Type B pancreatic cell (in vitro differentiated cells): ENCODE measurements at places on chromosomes 5 and 9. TPM values are rescaled to one million over a fixed set of nuclear protein-coding genes. Genes with fewer than 3 reads are reported as not detected.

DNA sequence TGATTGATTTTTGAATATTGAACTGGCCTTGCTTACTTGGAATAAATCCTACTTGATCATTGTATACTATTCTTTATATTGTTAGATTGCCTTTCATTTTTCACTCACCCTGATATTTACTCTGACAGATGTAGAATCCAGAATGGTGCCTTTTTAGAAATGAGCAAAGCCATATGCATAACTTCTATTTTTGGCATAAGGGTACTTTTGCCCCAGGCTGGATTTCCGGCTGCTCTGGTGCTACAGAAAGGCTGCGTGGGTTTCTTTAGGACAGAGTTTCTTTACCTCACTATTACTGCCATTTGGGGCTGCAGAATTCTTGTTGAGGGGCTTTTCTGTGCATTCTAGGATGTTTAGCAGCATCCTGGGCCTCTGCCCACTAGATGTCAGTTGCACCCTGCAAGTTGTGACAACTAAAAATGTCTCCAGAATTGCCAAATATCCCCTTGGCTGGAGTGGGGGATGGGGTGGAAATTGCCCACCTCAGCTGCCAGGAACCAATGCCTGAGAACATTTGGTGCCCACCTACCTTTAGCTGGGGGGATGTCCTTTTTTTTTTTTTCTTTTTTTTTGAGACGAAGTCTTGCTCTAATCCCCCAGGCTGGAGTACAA lies 50.1 kb downstream of the SLC36A1 start:
- no peak for DNase-seq
- no peak overlapping the region for H3K27ac ChIP-seq
- H3K4me1 ChIP-seq = peaks cover 13% of the 10 kb centered on the region
- no peak overlapping the region for H3K4me3 ChIP-seq
- no peaks in the 10 kb centered on the region for H3K27me3 ChIP-seq

SPINK6 gene
- total RNA-seq = not detected in 2 replicates

DNA sequence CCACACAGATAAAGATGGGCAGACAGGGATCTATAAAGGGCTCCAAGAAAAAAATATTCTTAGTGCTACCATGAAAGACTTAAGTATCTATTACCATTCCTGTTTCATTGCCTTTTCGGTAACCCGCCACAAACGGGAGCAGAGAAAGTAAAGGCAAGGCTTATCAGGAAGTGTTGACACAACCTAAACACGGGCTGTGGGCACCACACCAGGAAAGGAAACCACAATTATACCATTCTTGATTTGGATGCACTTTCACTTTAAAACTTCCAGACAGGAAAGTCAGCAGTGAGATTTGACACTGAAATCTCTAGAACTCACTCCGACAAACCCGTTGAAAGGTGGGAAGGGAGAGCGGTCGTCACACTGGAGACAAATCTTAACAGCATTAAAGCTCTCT lies 6.5 kb downstream of the TLE1 start:
- no peak overlapping the region for H3K27ac ChIP-seq
- H3K4me3 ChIP-seq = no peak overlapping the region
- H3K36me3 ChIP-seq = peaks cover 27% of the 10 kb centered on the region
- no peaks in the 10 kb centered on the region for H3K27me3 ChIP-seq

GRCh38 chr5:162227075-162227474 lies 159.5 kb downstream of the GABRG2 start:
- no peak overlapping the region for H3K4me3 ChIP-seq
- H3K27ac ChIP-seq = no peak overlapping the region
- DNase-seq = no peak
- no peaks in the 10 kb centered on the region for H3K27me3 ChIP-seq
- H3K4me1 ChIP-seq = no peaks in the 10 kb centered on the region

TNFSF8 gene
- 0.19 and 0.43 TPM in 2 replicates for total RNA-seq

- no peak for DNase-seq
- H3K4me1 ChIP-seq = peaks cover 9% of the 10 kb centered on the region
- no peak overlapping the region for H3K4me3 ChIP-seq
- no peak overlapping the region for H3K27ac ChIP-seq
These were observed 895.9 kb downstream of the TLE4 start for GRCh38 chr9:80467632-80468031.

GRCh38 chr9:79301085-79301484 lies 270.7 kb upstream of the TLE4 start:
- DNase-seq = no peak
- no peaks in the 10 kb centered on the region for H3K36me3 ChIP-seq
- no peak overlapping the region for H3K4me3 ChIP-seq
- H3K4me1 ChIP-seq = peaks cover 30% of the 10 kb centered on the region
- H3K27ac ChIP-seq = no peak overlapping the region
- H3K27me3 ChIP-seq = peaks cover 28% of the 10 kb centered on the region

SPINK7 gene
- not detected in 2 replicates for total RNA-seq

GRCh38 chr5:111618623-111619271 lies 106.4 kb upstream of the STARD4 start:
- no peak for DNase-seq
- H3K27me3 ChIP-seq = peaks cover 12% of the 10 kb centered on the region
- H3K4me3 ChIP-seq = no peak overlapping the region
- H3K4me1 ChIP-seq = peaks cover 5% of the 10 kb centered on the region

GRCh38 chr9:129930743-129931142 lies 95.5 kb downstream of the USP20 start:
- DNase-seq = no peak
- no peak overlapping the region for H3K27ac ChIP-seq
- H3K4me3 ChIP-seq = no peak overlapping the region

- no peaks in the 10 kb centered on the region for H3K36me3 ChIP-seq
- H3K27ac ChIP-seq = no peak overlapping the region
- DNase-seq = no peak
These were observed 29.2 kb upstream of the ECM2 start for GRCh38 chr9:92564982-92565381.

TMEM232 gene
- total RNA-seq = 2.4 and 6.9 TPM in 2 replicates

- DNase-seq = no peak
- no peak overlapping the region for H3K4me3 ChIP-seq
- no peaks in the 10 kb centered on the region for H3K4me1 ChIP-seq
- H3K36me3 ChIP-seq = peaks cover 17% of the 10 kb centered on the region
These were observed 41.4 kb downstream of the PSIP1 start for GRCh38 chr9:15469406-15469805.

DNA sequence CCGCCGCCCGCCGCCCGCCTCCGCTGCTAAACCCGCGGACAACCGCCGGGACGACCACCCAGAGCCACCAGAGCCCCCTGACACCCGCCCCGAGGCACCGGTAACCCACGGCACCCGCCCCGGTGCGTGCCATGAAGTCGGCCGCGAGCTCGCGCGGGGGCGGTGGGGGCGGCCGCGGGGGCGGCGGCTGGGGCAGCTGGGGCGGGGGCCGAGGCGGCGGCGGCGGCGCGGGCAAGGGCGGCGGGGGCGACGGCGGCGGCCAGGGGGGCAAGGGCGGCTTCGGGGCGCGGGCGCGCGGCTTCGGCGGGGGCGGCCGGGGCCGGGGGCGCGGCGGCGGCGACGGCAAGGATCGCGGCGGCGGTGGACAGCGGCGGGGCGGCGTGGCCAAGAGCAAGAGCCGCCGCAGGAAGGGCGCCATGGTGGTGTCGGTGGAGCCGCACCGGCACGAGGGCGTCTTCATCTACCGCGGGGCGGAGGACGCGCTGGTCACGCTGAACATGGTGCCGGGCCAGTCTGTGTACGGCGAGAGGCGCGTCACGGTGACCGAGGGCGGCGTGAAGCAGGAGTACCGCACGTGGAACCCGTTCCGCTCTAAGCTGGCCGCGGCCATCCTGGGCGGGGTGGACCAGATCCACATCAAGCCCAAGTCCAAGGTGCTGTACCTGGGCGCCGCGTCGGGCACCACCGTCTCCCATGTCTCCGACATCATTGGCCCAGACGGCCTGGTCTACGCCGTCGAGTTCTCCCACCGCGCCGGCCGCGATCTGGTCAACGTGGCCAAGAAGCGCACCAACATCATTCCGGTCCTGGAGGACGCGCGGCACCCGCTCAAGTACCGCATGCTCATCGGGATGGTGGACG lies 499 bp downstream of the FBLL1 start:
- H3K4me1 ChIP-seq = peaks cover 10% of the 10 kb centered on the region
- H3K4me3 ChIP-seq = peak overlapping the region; percentile 83
- H3K27me3 ChIP-seq = peaks cover 40% of the 10 kb centered on the region
- no peak for DNase-seq

GRCh38 chr9:70529833-70530232 lies 115.4 kb upstream of the KLF9 start:
- no peak overlapping the region for H3K4me3 ChIP-seq
- no peaks in the 10 kb centered on the region for H3K36me3 ChIP-seq
- H3K27me3 ChIP-seq = no peaks in the 10 kb centered on the region
- DNase-seq = no peak
- H3K27ac ChIP-seq = no peak overlapping the region

IL17B gene
- 0.46 TPM in 1 of 2 replicates, not detected in the other for total RNA-seq

GRCh38 chr9:10903969-10904368 lies 291.2 kb upstream of the PTPRD start:
- no peak for DNase-seq
- no peaks in the 10 kb centered on the region for H3K27me3 ChIP-seq
- no peak overlapping the region for H3K27ac ChIP-seq
- no peaks in the 10 kb centered on the region for H3K36me3 ChIP-seq
- H3K4me3 ChIP-seq = no peak overlapping the region
- H3K4me1 ChIP-seq = no peaks in the 10 kb centered on the region

- H3K27ac ChIP-seq = no peak overlapping the region
- no peak overlapping the region for H3K4me3 ChIP-seq
- H3K4me1 ChIP-seq = peaks cover 5% of the 10 kb centered on the region
- peaks cover 4% of the 10 kb centered on the region for H3K27me3 ChIP-seq
- no peaks in the 10 kb centered on the region for H3K36me3 ChIP-seq
- no peak for DNase-seq
These were observed 35.5 kb upstream of the B4GALT1 start for GRCh38 chr9:33202552-33203201.

IER5L gene
- total RNA-seq = 22.3 and 37.5 TPM in 2 replicates

DNA sequence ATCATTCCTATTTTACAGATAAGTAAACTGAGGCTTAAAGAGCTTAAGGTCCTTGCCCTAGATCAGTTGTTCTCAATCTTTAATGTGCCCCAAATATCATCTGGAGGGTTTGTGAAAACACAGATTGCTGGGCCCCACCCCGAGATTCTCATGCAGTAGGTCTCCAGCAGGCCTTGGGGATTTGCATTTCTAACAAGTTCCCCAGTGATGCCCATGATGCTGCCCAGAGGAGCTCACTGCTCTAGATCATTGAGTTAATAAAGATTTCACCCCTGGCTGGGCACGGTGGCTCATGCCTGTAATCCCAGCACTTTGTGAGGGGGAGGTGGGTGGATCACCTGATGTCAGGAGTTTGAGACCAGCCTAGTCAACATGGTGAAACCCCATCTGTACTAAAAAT lies 42.8 kb upstream of the RAD23B start:
- H3K27me3 ChIP-seq = no peaks in the 10 kb centered on the region
- no peak for DNase-seq
- H3K4me3 ChIP-seq = no peak overlapping the region
- no peaks in the 10 kb centered on the region for H3K36me3 ChIP-seq
- no peak overlapping the region for H3K27ac ChIP-seq

PRR16 gene
- 2.1 TPM in 2 replicates for total RNA-seq

DNA sequence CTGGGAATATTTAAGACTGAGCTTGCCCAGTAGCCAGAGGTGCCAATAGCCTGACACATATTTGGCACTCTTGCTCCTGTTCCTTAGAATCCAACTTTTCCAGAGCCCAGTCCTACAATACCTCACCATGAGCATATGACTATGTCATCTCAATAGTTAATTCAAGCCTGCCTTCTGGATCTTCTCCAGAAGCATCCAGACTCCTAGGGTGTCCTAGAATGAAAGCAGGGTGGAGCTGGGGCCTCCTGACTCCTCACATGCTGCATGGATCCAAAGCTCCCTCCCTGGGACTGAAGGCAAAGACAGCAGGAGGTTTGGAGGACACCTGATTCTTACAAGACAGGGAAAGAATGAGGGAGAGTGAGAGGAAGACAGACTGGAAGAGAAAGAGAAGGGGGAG lies 37.9 kb downstream of the SH3TC2 start:
- no peaks in the 10 kb centered on the region for H3K36me3 ChIP-seq
- peaks cover 2% of the 10 kb centered on the region for H3K27me3 ChIP-seq
- H3K4me1 ChIP-seq = peaks cover 10% of the 10 kb centered on the region
- no peak overlapping the region for H3K4me3 ChIP-seq
- no peak for DNase-seq
- no peak overlapping the region for H3K27ac ChIP-seq

- no peaks in the 10 kb centered on the region for H3K36me3 ChIP-seq
- H3K27ac ChIP-seq = no peak overlapping the region
- no peaks in the 10 kb centered on the region for H3K27me3 ChIP-seq
- H3K4me3 ChIP-seq = no peak overlapping the region
- no peak for DNase-seq
These were observed 56.0 kb upstream of the SARDH start for GRCh38 chr9:133794016-133794760.

- no peak overlapping the region for H3K27ac ChIP-seq
- no peaks in the 10 kb centered on the region for H3K27me3 ChIP-seq
- H3K36me3 ChIP-seq = no peaks in the 10 kb centered on the region
- H3K4me3 ChIP-seq = no peak overlapping the region
These were observed 571.0 kb downstream of the PTPRD start for GRCh38 chr9:10041726-10042229.

TMEM174 gene
- total RNA-seq = not detected in 2 replicates
